IMR-90 (cell line): ENCODE measurements at places on chromosomes 11 and 22. TPM values are rescaled to one million over a fixed set of nuclear protein-coding genes. Genes with fewer than 3 reads are reported as not detected.

DNA sequence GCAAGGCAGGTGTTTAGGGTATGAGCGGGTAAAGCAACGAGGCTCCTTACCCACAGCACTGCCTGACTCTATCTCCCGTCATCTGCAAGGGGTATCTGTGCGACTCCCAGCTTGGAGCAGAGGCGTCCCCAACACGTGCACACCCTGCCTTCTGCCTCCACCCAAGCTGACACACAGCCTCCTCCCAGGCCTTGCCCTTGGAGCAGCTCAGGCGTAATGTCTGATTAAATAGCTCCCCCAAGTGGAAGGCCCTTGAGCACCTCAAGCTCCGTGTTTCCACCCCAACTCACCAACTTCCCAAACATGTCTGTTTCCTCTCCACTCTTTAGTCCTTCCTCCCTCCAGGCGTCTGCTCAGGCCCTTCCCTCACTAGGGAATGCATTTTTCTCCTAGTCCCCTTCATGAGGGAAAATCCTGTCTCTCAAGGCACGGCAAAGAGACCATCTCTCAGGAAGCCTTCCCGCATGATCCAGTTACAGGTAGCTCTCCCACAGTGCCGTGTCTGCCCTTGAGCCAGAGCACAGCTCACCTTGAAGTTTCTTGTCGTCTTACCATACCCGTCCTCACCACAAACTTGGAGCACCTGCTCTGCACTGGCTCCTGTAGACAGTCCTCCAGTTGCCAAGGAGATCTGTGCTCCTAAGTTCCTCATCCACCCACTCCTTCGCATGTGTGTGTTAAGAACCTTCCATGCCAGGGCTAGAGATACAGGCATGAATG, 15.8 kb downstream of the CYB5R2 start:
- peak; percentile 68 for DNase-seq

DNA sequence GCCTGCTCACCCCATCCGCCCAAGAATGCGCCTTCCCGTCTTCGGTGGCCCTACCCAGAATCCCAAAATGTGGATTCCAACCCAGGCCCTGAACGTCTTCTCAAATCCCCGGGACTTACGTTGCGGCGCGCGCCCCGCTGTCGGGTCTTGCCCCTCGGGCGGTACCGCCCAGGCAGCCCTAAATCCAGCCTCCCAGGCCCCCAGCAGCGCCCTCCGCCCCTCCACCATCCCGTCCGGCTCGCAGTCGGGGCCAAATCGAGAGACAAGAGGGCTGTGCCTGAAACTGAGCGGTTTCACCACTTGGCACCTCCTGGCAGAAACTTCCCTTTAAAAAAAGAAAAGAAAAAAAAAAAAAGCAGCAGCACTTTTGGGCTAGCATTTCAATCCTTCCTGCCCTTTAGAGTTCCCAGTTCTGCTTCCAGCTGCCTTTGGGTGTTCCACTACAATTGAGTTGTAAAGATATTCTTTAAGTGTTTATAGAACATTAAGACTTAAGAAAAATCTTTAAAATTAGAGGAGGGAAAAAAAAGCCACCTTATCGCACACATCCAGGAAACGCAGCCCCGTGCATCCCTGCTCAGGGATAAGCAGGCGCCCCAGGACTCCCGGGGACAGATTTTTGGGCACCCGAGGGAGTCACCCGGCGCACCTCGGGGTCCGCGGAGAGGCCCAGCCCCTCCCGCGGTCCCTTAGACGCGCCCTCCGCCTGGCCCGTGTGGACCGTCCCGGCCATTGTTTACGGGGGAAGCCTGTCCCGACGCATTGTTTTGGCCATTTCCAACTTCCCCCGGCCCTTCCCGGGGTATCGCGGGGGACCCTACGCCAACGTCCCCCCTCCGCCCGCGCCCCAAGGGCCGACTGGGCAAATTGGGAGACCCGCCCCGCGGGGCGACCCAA, 57.6 kb downstream of the KCNJ4 start:
- no peak for DNase-seq

GRCh38 chr22:42680648-42681047, 31.5 kb upstream of the CYB5R3 start:
- DNase-seq: peak; percentile 98

- no peak for DNase-seq
These were observed 34.2 kb downstream of the PICALM start for GRCh38 chr11:86034710-86035109.

DNA sequence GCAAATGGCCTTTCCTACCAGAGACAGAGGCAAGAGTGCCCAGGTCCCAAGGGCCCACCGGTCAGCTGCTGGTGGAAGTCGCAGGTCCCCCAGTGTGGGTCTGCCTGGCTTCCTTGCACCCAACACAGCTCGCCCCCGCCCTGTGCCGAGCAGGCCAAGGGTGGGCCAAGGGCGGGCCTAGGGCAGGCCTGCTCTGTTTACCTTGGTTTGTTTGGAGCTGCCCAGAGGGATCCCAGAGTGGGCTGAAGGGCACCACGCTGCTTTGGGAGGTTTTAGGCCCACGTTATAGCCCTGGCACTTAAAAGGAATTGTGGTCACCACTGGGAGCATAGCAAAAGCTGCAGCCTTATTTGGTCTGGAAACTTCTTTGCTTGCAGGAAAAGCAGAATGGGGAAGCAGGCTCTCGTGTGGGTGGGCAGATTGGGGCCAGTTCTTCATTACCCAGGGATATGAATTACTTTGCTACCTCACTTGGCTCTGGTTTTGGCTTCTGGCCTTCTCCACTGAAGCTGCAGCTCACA, 38.0 kb downstream of the MRGPRD start:
- no peak for DNase-seq

DNA sequence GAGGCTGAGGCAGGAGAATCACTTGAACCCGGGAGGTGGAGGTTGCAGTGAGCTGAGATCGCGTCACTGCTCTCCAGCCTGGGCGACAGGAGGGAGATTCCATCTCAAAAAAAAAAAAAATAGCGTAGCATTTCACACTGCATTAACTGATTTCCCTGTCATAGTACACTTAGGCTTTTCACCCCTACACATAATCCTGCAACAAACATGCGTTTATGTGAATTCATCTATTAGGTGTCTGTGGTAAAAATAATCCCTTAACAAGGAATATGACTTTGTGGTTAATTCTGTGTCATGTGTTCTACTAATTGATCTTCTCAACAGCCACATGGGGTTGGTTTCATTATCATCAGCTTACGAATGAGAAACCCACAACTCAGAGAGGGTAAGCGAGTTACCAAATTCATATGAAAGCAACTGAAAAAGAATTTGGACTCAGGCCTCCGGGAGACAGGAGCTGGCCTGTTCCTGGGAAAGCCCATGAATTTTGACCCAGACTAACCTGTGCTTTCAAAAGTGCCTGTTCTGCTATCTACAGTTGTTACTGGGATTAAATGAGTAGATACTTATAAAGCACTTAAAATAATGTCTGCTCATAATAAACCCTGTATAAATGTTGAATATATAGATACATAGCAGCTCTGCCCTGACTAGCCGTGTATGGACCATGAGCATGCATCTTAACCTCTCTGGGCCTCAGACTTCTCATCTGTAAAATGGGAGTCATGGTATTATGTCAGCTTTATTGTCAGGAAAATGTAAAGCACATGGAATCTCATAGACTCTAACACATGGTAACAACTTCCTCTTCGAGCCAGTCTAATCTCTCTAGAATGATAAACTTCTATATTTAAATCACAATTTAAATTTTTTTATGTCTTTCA, 36.6 kb downstream of the KCNJ1 start:
- DNase-seq: no peak

- no peak for DNase-seq
These were observed 20.6 kb upstream of the RPS13 start for GRCh38 chr11:17098038-17098437.

- DNase-seq: peak; percentile 54
These were observed 431.2 kb downstream of the METTL15 start for GRCh38 chr11:28539239-28540030.

The PANX3 gene
- polyA plus RNA-seq: not detected in 2 replicates

The SSH3 gene
- 26.7 and 29.2 TPM in 2 replicates for polyA plus RNA-seq

The VPREB3 gene
- polyA plus RNA-seq: not detected in 2 replicates

The C11orf86 gene
- polyA plus RNA-seq: not detected in 2 replicates
